ENCODE measurements at places on chromosomes 6 and 20. TPM values are rescaled to one million over a fixed set of nuclear protein-coding genes. Genes with fewer than 3 reads are reported as not detected.

DNA sequence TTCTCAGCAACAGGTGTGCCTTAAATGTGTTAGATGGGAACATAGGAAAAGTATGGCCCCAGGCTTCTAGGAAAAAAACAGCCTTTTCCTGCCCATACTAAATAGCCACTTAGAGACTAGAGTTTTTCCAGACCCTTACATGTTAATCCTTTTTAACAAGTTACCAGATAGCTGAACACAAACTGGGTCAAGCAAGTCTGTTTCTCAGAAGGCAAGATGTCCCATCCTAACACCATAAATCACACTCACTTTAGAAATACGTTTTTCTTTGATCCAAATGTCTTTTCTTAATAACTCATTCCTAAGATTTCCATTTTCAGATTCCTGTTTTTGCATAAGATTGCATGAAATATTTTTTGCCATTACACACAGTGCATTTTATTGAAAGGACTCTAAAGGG is 241.3 kb downstream of the KCNQ5 start:
- peaks cover 9% of the 10 kb centered on the region for H3K4me1 ChIP-seq
- no peak for DNase-seq
- no peak overlapping the region for H3K27ac ChIP-seq
- H3K27me3 ChIP-seq, result no peaks in the 10 kb centered on the region

DNA sequence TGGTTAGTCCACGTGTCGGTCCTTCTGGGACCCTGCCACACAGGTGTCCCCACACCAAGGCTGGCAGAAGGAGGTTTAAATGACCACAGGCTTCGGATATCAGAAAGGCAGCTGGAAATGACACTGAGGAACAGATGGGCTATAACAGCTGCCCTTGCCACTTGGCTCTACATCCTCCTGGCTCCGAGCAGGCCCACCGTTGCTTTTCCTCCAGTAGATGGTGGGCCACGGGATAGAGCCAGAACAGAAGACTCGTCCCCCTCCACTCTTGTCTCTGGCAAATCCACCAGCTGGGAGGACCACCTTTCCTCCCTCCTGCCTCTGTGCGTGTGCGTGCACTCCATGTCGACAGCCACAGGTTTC is 17.6 kb downstream of the WRNIP1 start:
- H3K4me1 ChIP-seq, result no peaks in the 10 kb centered on the region
- DNase-seq, result no peak
- no peak overlapping the region for H3K27ac ChIP-seq

GRCh38 chr20:45626540-45626939 is 3.0 kb upstream of the WFDC10A start:
- H3K4me1 ChIP-seq, result no peaks in the 10 kb centered on the region
- no peaks in the 10 kb centered on the region for H3K36me3 ChIP-seq
- H3K4me3 ChIP-seq, result no peak overlapping the region
- peaks cover 20% of the 10 kb centered on the region for H3K27me3 ChIP-seq

Gene ULBP2
- 3.1 TPM for total RNA-seq

Gene TOX2
- 2.4 TPM for total RNA-seq

Gene PGC
- not detected for total RNA-seq

Measured in MCF 10A (cell line).